Stimulated activated CD8-positive, alpha-beta memory T cell treated with anti-CD3 and anti-CD28 coated beads, Interleukin-7, amount 100 ng/mL, for 48 hours (primary cell): ENCODE measurements at places on chromosomes 6 and 20.

GRCh38 chr6:165689699-165690098, 26.7 kb upstream of the PDE10A start:
- DNase-seq = no peak

GRCh38 chr6:3534599-3534998, 77.7 kb upstream of the SLC22A23 start:
- DNase-seq = no peak

GRCh38 chr20:59723108-59723500, 118.8 kb downstream of the PHACTR3 start:
- no peak for DNase-seq

GRCh38 chr6:141103246-141103645, 1029.5 kb upstream of the GJE1 start:
- no peak for DNase-seq

DNA sequence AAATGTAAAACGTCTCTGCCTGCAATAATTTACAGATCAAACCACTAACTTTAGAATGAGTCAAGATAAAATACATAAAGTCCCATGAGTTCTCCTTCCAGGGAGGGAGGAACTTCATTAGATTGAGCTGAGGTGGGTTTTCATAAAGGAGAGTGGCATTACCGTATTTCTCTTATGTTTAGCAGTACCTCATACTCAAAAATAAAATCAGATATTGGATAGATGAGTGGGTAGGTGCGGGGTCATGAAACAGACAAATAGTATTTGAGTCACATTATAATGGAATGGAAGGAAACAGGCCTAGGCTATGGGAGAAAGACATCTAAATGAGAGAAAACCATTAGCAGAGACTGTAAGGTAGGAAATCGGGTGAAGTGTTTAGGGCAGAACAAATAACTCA, 166.1 kb upstream of the SMLR1 start:
- DNase-seq = no peak

- DNase-seq = no peak
These were observed 6.8 kb downstream of the NFATC2 start for GRCh38 chr20:51535674-51536073.

DNA sequence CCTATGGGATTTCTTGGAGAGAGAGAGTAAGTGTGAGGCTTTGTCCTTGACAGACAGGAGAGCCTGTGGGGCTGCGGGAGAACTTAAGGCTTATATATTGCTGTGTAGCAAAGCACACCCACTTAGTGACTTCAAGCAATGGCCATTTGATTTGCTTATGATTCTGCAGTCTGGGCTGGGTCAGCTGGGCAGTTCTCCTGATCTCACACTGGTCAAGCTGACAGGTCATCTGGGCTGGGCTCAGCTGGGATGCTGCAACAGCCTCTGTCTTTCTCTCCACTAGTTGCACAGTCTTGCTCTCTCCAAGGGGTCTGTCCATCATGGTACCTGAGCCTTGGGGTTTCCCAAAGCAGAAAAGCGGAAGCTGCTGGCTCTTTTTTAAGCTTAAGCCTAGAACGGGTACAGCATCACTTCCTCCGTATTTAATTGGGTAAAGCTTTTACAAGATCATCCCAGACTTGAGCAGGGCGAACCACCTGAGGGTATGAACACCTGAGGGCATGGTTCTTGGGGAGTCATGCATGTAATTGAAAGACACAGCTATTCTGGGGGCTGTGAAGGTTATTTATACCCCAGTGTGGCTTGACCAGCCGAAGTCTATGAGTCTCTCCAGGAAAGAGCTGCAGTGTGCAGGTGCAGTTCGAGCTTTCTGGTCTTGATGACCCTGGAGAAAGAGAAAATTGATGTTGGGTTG, 13.3 kb upstream of the GGTLC1 start:
- no peak for DNase-seq

GRCh38 chr20:45917790-45918141, 5.8 kb upstream of the PLTP start:
- DNase-seq = no peak

DNA sequence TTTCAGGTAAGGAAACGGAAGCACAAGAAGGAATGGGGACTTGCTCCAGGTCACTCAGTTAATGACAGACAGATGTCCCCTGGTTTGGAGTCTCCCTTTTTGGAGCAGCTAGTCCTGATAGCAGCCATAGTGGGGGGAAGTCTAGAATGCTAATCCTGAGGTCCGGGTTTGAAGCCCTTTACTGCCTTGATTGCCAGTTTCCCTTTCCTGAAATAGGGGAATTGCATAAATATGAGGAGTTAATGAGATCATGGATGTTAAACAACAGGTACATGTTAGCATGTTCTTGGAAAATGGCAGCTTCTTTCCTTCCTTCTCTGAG, 341 bp upstream of the TTPAL start:
- no peak for DNase-seq

DNA sequence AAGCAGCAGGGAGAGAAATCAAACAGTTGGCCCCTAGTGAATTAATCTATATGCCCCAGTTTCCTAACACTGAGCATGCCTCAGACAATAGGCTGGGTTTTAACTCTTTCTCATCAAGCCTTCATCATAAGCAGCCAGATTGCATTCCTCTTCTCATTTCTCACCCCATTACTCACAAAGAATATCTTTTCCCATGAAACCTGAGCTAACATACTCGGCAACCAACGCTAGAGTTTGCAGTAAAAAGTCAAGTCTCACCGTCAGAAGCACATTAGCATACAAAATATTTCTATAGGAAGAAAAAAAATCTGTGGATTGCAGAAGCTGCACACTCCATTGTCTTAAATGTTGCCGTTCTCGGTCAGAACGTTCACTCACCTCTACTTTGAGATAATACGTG, 429.9 kb upstream of the ARID1B start:
- DNase-seq = no peak

- DNase-seq = no peak
These were observed 74.6 kb downstream of the ISM1 start for GRCh38 chr20:13295637-13296036.

GRCh38 chr20:60170116-60170515, 211.9 kb downstream of the CDH26 start:
- DNase-seq = no peak

DNA sequence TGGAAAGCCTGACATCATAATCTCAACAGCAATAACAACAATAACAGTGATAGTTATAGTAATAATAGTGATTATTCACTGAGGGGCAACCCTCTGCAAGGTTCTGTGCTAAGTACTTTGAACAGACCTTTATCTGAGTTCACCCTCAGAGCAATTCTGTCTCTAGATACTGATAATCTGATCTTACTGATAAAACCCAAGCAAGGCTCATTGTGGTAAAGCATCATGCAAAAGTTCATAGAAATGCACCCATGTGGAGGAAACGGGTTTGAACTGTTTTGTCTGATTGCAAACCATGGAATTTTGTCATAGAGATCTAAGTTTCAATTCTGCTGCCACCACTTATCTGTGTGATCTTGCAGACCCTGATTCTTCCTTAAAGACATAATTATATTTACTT, 1.3 kb upstream of the KIAA0408 start:
- DNase-seq = no peak

GRCh38 chr6:127198549-127198948, 68.1 kb upstream of the RNF146 start:
- no peak for DNase-seq

GRCh38 chr20:55052459-55052858, 577.1 kb downstream of the DOK5 start:
- DNase-seq = no peak

DNA sequence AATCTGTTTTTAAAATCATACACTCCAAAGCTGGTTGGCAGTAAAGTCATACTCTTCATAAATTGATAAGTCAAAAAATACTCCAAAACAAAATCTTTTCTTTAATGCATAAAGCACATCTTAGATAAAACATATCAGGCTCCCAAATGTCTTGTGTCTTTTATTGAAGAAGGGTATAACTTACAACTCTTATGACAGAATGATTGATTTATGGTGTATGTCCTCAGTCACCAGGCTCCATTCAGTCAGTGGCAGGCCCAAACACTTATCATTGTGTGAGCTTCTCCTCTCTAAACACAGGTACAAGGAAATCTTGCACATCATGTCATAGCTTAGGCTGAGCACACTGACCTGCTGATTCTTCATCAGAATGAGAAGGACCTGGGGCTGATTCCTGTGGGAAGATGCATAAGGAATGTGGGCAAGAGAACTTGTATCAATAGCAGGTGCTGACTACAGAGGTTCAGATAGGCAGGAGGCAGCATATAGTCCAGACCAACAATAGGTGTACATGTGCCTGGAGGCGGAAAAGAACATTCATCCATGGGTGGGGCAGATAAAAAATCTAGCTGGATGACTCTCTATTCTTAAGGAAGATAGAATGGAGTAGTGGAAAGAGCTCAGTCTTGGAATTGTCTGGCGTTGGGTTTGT, 1.9 kb downstream of the CALHM5 start:
- DNase-seq = no peak
